ENCODE measurements at places on chromosomes 6 and 20.

DNA sequence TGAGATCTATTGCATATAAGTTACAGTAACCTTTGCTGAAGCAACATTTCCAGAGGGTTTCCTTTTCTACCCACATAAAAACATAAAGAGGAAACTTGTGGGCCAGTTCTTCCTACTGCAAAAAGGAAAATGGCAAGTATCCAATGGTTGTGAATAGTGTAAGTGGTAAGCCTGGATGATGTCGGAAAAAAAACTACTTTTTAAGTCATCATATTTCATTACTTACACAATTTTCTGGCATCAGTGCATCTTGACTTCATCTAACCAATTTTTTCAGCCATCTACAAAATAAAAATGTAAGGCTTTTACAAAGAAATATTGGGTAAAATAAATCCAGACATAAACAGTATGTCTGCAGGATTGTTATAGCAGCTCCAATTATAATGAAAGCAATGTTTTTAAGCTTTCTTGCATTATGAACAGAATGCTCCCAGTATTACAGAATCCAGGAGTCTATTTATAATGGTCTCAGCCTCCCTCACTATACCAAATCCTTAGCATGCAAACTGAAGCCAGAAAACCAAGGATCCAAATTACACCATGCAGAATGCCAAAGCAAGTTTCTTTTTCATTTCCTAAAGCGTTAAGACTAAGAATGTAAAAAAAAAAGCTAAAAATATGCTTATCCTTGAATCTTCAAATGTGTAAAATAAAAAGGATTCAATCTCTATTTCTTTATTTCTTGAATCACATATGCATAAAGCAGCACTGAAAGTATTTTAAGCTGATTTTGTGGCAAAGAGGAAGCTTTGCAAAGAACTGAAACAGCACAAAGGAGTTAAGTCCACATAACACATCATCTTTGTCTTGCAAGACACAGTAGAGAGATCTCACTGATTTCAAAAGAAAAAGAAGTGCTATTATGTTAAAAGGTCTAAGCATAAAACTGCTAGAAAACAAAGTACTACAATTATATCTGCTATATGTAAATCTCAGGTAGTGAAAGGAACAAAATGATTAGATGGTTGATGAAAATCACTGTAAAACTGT, 126.8 kb upstream of the HMGCLL1 start:
- no peak for DNase-seq

- DNase-seq: peak; percentile 73
Observed at GRCh38 chr6:123962508-123962907, 158.8 kb downstream of the NKAIN2 start.

GRCh38 chr20:35264755-35265154, 13.2 kb downstream of the MMP24OS start:
- DNase-seq: no peak

DNA sequence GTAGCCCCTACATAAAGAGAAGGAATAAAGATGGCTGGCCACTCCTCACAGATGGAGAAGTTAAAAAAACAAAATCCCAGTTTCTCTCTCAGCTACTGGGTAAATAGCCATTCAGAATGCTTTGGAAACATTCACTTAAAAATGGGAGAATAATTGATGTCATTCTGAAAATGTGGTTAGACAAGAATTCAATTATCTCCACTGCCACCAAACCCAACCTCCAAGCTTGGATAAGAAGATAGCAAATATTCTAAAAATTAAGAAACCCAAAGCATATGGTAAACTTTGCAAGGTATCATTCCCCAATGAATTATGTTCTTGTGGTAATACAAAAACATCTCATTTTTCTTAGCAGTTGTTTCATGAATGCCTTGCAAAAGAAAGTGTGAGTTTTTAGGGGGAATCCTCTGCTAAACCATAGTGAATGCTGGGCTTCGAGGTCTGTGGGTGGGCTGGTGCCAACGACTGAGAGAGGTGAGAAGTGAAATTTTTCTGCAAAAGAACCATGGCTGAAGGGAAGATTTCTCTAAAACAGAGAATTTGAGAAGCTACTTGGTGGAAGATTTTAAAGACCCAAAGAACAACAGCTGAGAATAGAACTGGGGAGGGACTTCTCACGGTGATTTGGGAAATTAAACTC, 497.9 kb upstream of the JARID2 start:
- no peak for DNase-seq

GRCh38 chr20:22630701-22631100, 46.3 kb upstream of the FOXA2 start:
- DNase-seq: peak; percentile 86

GRCh38 chr6:13135152-13135551, 193.2 kb downstream of the TBC1D7 start:
- DNase-seq: no peak

- DNase-seq: no peak
Observed at GRCh38 chr6:44989391-44989790, 338.7 kb upstream of the RUNX2 start.

DNA sequence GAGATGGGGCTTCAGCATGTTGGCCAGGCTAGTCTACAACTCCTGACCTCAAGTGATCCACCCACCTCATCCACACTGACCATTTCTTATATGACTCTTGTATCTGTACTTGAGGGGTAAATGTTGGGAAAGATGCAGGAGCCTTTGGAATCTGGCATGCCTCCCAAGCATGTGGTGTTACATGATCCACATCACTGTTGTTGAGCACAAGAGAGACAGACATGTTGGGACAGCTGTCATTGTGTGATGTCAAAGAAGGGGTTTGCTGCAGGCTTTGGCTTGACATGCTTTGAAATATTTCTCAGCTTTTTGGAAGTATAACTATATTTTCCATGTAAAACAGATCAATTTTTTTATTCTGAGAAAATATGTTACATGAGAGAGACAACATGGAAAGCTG, 139.9 kb downstream of the MOXD1 start:
- no peak for DNase-seq

- DNase-seq: peak; percentile 51
Observed at GRCh38 chr20:17572034-17572638, 2.3 kb downstream of the DSTN start.

GRCh38 chr20:64244870-64245603, 10.5 kb upstream of the PCMTD2 start:
- DNase-seq: no peak

- no peak for DNase-seq
Observed at GRCh38 chr6:107122748-107123147, 7.4 kb upstream of the BEND3 start.

DNA sequence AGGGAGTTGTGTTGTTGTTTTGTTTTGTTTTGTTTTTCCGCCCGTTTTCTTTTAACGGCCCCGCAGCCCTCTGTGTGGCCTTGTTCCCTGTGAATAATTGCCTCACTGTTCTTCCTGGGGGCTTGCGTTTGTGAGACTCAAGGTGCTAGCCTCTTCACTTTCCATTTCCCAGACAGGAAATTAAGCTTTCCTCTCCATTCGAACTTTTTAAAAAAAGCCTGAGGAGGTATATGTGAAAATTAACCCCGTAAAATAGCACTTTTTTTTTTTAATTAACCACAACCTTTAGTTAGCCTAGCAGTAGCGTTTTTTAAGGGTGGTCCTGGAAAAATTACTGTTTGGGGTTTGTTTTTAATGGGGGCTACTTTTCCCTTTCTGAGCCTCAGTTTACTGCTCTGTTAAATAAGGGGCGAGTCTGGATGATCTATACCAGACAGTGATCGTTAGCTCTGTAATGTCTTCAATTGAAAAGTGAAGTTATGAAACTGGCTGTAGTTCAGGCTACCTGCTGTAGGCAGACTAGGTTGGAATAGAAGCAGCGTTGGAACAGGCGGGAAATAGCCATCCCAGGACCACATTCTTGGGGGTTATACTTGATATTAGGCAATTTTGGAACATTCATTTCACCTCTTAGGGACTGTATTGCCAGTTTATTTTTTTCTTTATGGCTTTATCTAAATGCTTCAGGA, 1.7 kb downstream of the STX16 start:
- DNase-seq: no peak

- DNase-seq: no peak
Observed at GRCh38 chr20:2917266-2917665, 44.0 kb downstream of the PTPRA start.

GRCh38 chr6:14218519-14218800, 100.9 kb downstream of the CD83 start:
- DNase-seq: no peak

- DNase-seq: no peak
Observed at GRCh38 chr20:22243067-22243466, 341.3 kb downstream of the FOXA2 start.

- DNase-seq: no peak
Observed at GRCh38 chr6:11525468-11526155, 11.9 kb upstream of the TMEM170B start.

DNA sequence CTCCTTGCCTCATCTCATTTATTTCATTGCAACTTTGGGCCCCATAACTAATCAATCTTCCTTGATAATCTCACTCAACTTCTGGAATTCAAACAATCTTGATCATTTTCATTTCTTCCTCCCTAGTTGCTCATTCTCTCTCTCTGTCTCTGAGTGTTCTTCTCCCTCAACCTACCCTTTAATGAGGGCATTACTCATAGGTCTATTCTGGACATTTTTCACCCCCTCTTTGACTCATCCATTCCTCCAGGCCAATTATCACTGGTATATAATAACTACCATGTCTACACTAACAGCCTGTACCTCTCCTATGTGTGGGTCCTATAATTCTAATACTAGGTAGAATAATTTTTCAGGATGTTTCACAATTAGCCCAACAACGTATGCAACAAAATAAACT, 78.8 kb downstream of the COL21A1 start:
- no peak for DNase-seq

- DNase-seq: no peak
Observed at GRCh38 chr6:106037060-106037459, 49.1 kb upstream of the PRDM1 start.

DNA sequence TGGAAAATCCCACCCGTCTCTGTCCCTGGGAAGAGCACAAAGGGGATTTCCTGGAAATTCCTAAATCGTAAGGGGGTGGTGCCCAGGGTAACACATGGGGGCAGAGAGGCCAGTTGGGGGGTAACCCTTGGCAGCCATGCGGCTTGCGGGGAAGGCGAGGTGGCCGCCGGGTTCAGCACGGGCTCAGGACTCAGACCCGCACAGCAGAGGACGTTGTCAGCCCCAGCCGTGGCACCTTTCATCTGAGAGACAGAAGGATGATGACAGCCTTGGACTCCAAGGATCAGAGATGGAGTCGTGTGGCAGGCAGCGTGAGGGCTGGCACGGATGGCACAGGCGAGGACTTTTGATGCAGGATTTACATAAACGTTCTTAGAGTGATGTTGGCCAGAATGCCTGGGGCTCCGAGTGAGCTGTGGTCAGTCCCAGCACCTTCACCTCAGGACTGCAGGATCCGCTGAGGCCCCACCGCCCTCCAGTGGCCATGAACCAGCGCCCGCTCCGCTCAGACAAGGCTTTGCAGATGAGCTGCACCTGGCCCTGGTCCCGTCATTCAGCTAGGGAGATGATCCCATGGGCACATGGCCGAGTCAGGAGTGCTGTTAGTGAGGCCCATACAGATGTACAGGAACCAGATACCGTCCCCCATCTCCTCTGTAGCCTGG, 190.3 kb downstream of the TAF4 start:
- no peak for DNase-seq

DNA sequence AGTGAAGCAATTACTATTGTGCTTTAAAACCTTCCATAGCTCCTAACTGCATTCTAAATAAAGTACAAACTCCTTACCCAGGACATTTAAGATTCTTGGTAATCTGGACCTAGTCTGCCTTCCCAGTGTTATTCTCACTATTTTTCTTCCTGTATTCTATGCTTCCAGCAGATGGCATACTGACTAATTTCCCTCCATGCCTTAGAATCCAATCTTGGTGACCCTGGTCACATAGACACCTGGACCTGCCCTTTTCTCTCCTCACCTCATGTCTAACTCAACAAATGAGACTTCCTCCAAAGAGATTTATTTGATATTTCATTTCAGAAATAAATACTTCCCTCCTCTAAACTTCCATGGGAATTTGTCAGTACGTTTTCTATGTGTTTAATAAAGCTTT, 25.8 kb downstream of the ROS1 start:
- no peak for DNase-seq

DNA sequence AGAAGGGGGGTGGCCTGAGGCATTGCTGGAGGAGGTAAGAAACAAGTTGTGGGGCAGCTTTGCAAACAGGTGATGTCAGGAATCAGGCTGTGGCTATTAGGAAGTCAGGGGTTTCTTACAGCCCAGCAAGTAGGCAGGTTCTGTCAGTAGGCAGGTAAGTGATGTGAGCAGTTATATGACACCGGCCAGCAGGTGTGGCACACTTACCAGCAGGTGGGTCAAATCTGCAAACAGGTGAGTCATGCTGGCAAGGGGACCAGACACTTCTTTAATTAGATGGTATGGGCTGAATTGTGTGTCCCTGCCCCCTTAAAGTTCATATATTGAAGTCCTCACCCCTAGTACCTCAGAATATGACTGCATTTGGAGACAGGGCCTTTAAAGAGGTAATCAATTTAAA, 16.4 kb upstream of the ENPP4 start:
- DNase-seq: peak; percentile 96

- DNase-seq: no peak
Observed at GRCh38 chr6:149752600-149753373, 3.2 kb downstream of the PCMT1 start.

GRCh38 chr6:170176898-170177771, 113.7 kb downstream of the DLL1 start:
- no peak for DNase-seq

DNA sequence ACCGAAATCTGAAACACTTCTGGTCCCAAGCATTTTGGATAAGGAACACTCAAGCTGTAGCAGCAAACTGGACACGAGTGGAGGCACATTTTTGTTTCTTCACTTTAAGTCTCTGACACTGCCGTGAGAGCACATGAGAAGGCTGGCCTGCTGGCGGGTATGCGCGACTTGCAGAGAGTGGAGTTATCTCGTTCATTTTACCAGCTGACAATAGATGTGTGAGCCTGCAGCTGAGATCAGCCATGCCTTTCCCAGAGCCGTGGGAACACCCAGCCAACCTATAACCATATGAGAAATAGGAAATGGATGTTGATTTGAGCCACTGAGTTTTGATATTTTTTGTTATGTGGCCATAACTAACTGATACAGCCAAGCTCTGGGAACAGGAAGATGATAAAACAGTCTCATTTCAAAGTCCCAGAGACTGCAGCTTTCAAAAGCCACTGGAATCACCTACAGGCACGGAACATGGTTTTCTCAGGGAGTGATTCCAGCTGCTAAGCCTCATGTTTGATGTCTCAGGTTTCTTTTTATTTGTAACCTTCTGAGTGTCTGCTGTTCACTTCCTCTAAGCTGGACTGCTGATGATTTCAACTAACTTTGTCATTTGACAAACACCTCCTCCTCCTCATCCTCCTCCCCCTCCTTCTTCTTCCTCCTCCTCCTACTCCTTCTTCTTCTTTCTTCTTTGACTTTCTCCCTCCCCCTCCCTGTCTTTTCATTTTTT, 28.6 kb upstream of the LAMP5 start:
- DNase-seq: peak; percentile 21

GRCh38 chr20:59495894-59496510, 108.3 kb upstream of the PHACTR3 start:
- peak; percentile 42 for DNase-seq

DNA sequence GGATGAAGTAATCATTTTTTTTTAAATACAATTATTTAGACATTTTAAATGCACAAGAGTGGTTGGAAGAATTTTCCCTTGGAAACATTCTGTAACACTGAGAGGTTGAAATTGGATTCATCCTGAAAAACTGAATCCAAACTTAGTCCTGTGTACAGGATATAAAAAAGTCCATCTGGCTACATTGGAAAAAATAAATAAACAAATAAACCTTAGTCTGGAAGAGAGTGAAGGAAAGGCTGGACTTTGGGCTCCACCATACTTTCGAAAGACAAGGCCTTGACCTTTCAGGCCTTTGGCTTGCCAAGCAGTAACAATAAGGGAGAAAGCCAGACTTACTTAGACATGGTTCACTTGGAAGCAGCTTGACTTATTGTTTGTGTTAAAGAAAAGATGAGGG, 664.3 kb downstream of the TENT5A start:
- no peak for DNase-seq
